ENCODE measurements at places on chromosomes 4 and X.

DNA sequence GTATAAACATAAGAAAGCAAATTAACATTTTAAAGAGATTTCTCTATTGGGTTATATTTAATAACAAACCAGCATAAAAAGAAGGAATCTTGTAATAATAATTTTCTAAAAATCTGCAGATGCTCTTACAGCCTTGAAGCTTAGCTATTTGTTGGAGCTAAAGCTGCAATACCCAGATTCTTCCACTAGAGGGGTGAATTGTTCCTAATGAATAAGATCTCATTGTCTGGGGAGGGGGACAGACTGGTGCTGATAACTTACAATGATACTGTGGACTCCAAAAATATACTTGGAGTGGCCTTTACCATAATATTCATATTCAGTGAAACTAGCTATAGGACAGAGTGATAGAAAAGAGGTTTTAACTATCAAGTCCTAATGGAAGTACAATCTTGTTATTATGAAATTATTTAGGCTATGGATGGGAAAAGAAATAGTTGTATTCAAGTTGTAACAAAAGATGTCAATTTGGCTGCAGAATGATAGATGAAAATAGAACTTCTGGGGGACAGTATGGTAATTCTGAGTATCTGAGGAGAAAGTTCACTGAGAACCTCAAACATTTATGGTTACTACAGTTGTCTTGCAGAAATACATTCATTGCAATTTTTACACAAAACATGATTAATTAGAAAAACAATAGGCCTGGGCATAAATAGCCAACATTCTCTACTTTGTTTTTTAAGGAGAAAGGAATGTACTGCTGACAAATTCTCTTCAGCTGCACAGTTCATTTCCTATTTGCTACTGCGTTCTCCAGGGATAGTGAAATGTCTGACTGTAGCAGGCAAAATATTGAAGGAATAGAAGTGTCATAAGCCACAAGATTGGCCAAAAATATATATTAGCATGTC lies 443.3 kb downstream of the GBA3 start:
- no peak for DNase-seq

DNA sequence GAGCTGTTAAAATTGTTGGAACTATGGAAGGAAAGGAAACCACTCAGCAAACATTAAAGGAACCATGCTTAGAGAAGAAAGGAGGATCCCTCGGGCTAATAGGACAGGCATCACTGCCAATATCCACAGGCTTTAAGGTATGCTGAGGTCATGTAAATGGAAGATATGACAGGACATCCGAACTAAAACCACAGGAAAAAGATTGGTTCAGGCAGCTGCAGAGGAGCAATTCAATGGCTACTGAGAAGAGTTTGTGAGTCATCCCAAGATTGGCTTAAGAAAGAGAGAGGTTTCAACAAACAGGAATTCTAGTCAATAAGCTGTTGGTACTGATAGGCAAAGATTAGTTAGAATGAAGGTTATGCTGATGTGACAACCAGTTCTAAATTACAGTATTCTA lies 106.4 kb upstream of the FAM241A start:
- DNase-seq, result no peak

- no peak for DNase-seq
Measured at GRCh38 chr4:110518889-110519490, 43.0 kb downstream of the ENPEP start.

- no peak for DNase-seq
Measured at GRCh38 chr4:2630556-2631273, 94.3 kb downstream of the FAM193A start.

GRCh38 chrX:27619459-27619858 lies 29.3 kb downstream of the DCAF8L2 start:
- no peak for DNase-seq

- DNase-seq, result no peak
Measured at GRCh38 chr4:184705692-184706091, 28.2 kb downstream of the CENPU start.

- no peak for DNase-seq
Measured at GRCh38 chr4:108337923-108338322, 169.2 kb upstream of the LEF1 start.

DNA sequence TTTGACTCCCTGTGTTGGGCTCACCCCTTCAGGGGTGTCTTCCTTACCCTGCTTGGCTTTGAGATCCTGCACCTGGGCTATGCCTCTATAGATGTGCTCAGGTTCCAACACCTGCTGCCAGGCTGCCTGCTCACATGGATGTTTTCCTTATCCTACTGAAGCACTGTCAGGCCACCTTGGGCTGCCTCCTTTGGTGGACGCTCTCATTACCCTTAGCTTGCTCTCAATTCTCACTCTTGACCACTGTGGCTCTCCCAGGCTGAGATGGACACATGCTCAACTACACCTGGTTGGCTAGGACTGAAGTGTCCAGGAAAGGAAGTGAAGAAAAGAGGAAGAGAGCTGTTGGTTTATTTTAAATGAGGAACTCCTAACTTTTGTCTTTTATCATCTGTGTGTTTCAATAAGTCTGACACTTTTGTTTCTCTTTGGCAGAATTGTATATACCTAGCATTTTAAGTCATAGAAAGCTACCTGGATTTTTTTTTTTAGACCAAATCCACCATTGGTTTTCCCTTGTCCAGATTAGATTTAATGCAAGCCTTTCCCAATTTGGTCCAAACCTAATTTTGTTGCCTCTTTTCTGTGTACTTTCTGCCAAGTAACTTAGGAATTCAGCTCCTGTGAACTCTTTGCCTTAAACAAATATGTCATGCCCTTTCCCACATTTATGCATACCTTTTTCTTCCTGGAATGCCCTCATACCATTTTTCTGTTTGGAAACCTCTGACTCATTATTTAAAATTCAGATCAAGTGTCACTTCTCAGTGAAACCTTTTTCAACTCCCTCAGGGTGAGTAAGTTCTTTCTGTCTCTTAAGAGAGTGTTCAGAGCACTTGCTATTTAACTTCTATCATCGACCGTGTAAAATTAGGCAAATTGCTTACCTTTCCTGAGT lies 175.8 kb downstream of the GC start:
- DNase-seq, result no peak

GRCh38 chrX:88613338-88613737 lies 133.7 kb upstream of the CPXCR1 start:
- no peak for DNase-seq

DNA sequence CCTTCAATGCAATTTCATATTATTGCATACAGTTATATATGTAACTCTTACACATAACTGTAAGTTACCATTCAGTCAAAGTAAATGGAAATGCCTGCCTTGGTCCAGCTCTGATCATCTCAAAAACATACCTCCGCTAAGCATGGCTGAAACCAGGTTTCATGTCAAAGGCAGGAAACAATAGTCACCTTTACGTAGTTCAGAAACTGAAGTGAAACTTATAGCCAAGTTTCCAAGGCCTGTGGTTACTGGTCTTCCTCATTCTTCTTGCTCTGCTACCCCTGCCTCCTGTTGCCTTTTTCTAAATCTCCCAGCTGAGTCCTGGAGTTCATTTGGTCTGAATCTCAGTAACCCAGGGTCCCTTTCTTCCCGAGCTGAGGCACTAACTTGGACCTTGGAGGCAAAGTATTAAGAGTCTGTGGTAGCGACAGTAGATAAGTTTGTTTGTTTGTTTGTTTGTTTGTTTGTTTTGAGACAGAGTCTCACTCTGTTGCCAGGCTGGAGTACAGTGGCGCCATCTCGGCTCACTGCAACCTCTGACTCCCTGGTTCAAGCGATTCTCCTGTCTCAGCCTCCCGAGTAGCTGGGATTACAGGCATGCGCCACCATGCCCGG lies 30.8 kb downstream of the DAPP1 start:
- no peak for DNase-seq

- no peak for DNase-seq
Measured at GRCh38 chrX:94058728-94059382, 384.8 kb downstream of the FAM133A start.

GRCh38 chrX:12237771-12238170 lies 99.5 kb downstream of the FRMPD4 start:
- DNase-seq, result no peak

DNA sequence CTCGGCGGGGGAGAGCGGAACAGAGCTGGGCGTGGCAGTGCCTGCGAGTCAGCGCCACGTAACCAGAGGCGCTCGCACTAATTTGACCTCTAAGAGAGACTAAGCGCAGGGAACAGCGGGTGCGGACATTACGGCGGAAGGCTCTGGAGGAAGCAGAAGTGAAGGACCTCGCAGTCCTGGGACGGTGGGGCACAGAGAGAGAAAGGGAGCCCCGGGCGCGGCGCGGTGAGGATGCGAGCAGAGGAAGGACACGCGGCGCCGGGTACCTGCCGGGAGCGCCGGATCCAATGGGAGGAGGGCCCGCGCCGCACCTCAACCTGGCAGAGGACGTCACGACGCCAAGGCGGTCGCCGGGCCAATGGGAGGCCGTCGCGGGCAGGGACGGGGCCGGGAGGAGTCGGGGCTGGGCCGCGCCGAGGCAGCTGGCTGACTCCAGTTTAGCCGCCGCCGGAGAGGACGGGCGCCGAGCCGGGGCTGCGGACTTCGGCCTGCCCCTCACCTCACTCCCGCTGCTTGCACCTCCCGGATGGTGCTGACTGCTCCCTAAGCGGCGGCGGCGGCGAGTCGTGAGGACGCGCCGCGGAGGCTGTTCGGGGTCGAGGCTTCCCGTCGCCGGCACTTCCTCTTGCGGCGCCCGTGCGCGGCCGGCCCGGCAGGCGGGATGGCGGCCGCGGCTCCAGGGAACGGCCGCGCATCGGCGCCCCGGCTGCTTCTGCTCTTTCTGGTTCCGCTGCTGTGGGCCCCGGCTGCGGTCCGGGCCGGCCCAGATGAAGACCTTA lies at the start of gene TMEM165:
Gene TMEM165, plus strand, starts transcription at position 429 of the 779 bp plus-strand sequence. Its CDS starts 233 bp downstream, at position 662.
- peak; percentile 78 for DNase-seq

GRCh38 chr4:27764526-27764837 lies 903.8 kb downstream of the STIM2 start:
- no peak for DNase-seq

DNA sequence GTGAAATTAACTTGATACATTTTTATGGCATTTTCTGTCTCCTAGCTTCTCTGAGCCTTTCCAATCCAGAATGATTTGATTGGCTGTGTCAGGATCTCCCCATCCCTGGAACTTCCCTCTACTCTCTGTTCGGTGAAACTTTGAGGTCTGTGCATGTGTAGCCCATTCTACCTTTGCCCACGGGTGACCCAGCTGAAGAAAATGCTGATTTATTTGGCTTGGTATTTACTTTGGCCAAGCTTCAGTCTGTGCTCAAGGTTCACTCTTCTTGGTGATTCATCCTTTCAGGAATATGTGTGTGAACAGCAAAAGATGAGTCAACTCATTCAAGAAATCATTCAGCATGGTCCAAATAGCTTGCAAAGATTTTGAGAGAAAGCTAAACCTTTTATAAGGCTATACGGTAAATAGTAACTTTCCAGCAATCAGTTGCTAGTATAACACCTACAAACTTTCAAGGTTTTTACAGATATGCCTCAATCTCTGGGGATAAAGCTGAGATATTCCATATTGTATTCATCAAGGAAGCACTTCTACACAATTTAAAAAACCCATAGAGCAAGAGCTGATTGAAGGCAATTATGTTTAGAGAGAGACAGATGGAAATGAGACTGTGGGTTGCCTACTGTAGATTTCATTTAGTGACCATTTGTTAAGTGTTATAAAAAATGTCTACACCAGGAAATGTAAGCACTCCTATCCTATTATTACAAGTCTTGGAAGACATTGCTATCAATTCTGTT lies 233.9 kb upstream of the CXXC4 start:
- DNase-seq, result no peak

DNA sequence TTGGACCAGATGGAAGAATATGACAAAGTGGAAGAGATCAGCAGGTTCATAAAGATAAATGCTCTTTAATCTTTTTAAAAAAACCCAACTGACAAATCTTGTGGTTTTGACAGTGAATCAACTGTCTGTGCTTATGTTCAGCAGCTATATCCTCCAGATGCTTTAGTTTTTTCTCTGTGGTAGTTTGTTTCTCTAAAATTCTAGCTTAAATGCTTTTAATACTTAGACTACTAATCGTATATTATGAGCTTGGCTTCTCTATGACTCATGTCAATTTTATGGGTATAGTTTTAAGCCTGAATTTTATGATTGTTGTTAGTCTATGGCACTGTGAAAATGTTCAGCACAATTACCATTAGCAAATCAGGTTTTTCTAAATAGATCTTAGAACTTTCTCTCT lies 12.9 kb downstream of the HHIP start:
- no peak for DNase-seq

- DNase-seq, result no peak
Measured at GRCh38 chr4:87531621-87532020, 2.4 kb upstream of the SPARCL1 start.

DNA sequence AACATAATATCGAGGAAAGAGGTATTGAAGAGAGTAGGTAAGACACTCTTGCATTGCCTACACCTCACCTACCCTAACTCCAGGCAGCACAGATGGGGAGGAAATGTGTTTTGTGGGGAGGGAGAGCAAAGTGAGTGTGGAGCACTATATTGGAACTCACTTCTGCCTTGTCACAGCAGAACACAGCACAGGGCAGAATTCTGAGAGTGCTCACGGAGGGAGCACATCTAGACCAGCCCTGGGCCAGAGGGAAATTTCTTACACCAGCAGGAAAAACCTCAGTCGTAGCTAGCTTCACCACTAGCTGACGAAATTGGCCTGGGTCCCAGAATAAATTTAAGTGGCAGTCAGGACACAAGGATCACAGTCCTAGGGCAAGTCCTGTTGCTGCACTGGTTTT lies 517.3 kb downstream of the TMA16 start:
- no peak for DNase-seq

DNA sequence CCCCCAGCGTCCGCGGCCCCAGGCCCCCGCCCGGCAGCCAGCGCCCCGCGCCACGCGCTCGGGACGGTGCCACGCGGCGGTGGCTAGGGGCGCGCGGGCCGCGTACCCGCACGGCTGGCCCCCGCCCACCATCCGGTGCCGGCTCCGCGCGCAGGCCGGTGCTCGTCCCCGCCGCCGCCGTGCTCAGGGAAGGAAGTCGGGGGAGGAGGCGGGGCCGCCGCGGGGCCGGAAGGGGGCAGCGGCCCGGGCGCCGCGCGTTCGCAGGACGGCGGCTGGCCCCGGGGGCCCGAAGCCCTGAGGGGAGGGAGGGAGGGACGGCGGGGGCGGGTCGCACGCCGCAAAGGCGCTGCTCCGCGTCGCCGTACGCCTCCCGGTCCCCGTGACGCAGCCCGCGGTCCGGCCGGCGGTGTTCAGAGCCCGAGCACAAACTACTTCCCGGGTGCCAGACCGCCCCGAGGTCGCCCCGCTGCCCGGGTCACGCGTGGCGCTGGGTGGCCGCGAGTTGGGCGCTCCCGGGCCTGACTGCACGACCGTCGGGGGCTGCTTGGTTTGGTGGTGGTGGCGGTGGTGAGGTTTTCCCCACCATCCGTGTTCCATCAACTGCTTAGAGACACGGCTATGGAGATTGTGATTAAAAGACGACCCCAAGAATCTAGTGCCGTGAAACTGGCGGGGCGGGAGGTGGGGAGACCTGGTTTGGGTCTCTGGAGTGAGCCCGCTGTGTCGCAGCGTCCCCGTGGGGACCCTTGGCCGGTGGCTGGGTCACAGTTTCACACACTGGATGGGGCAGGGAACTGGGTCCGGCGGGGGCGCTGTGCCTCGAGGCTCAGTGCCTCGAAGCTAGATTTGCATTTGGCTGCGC lies at the start of gene DCTD:
Gene DCTD, minus strand, starts transcription at position 205 of the 862 bp plus-strand sequence. CDS start 1,818 bp downstream, outside the sequence.
- DNase-seq, result peak; percentile 72

DNA sequence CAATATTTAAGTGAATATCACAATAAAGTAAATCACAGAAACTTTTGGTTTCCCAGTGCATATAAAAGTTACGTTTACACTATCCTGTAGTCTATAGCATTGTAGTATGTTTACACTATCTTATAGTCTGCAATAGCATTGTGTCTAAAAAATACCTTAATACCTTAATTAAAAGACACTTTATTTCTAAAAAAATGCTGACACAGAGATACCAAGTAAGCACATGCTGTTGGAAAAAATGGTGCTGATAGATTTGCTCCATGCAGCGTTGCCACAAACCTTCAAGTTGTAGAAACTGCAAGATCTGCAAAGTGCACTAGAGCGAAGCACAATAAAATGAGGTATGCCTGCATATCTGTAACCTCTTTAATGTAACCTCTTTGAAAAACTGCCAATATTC lies 847.3 kb downstream of the GLUD2 start:
- no peak for DNase-seq
